Pancreas (tissue), 10 donors: ENCODE measurements at places on chromosomes 3 and 15. TPM values are rescaled to one million over a fixed set of nuclear protein-coding genes. Genes with fewer than 3 reads are reported as not detected.

The CCDC33 gene
- total RNA-seq: not detected

The SLC9C1 gene
- not detected for total RNA-seq

GRCh38 chr3:172630316-172630715, 80.6 kb downstream of the NCEH1 start:
- H3K27ac ChIP-seq: no peak overlapping the region
- no peaks in the 10 kb centered on the region for H3K36me3 ChIP-seq

DNA sequence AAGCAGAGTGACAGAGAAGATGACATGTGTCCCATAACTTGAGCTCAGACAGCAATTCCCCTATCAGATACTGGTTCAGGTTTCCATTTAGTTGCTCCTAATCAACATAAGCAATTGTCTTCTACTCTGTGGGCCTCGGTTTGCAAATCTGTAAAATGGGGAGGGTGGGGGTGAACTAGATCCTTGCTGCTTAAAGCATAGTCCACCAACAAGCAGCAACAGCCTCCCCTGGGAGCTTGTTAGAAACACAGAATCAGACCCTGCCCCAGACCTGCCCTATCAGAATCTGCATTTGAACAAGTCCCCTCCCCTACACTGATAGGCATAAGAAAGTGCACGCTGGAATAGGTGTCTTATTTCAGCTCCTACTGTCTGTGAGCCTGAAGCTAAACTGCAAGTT, 87.8 kb downstream of the CEMIP start:
- DNase-seq: no peak
- H3K27me3 ChIP-seq: no peaks in the 10 kb centered on the region
- H3K4me3 ChIP-seq: no peak overlapping the region
- no peaks in the 10 kb centered on the region for H3K4me1 ChIP-seq

DNA sequence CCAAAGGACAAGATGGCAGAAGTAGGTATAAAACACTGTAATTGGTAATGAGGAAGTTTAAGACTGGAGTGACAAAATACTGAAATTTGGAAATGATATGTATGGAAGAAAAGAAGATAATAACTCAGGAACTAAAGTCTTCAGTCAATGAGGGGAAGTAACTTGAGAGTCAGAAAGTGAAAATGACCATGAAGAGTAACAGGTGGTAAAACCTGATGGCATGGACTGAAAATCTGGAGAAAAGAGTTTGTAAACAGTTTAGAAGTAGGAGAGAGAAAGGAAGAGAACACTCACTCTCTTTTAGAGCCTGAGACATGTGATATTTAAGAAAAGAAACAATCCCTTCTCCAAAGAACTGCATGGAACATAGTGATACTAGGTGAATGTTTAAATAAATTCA, 387.9 kb downstream of the PYDC2 start:
- no peaks in the 10 kb centered on the region for H3K27me3 ChIP-seq
- H3K4me3 ChIP-seq: no peak overlapping the region
- no peak overlapping the region for H3K27ac ChIP-seq
- H3K4me1 ChIP-seq: no peaks in the 10 kb centered on the region

The SKOR1 gene
- 0.47 TPM for total RNA-seq

DNA sequence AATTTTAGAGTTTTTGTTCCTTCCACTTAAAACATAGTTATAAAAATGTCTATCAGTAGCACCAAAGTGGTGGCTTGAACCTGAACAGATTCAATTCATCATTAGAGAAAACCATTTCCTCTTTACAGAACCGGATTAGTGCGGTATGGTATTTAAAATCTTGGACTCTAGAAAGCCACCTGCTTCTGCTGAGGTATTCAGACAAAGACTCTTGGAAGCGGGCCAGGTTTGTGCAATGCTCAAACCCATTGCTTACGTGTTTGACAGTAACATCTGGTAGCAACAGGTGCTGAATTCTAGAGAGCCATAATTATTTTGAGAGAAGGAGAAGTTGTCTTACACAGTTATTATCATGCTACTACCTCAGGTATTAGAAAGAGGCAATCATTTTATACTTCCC, 290.5 kb downstream of the NAALADL2 start:
- DNase-seq: peak; percentile 46
- no peak overlapping the region for H3K4me3 ChIP-seq
- no peaks in the 10 kb centered on the region for H3K4me1 ChIP-seq
- no peaks in the 10 kb centered on the region for H3K36me3 ChIP-seq
- H3K27ac ChIP-seq: no peak overlapping the region

DNA sequence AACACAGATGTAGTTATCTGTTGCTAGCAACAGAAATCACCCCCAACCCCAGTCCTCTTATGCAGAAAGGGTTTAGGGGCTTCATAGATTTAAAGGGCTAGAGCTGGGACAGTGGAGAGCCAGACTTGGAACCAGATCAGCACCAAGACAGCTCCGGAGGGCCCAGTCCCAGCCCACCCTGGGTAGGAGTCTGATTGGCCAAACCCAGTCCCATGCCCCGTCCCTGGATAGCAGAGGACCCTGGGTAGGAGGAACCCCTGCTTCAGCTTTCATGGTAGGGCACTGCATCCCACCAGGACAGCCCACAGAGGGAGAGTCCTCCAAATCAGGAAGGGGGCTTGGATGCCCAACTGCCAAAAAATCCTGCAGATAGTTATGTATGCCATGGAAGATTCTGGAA, 103.0 kb downstream of the CORO2B start:
- no peaks in the 10 kb centered on the region for H3K27me3 ChIP-seq
- DNase-seq: no peak
- no peak overlapping the region for H3K27ac ChIP-seq
- no peaks in the 10 kb centered on the region for H3K36me3 ChIP-seq

The COL6A5 gene
- total RNA-seq: not detected

The WNT7A gene
- 0.31 TPM for total RNA-seq

DNA sequence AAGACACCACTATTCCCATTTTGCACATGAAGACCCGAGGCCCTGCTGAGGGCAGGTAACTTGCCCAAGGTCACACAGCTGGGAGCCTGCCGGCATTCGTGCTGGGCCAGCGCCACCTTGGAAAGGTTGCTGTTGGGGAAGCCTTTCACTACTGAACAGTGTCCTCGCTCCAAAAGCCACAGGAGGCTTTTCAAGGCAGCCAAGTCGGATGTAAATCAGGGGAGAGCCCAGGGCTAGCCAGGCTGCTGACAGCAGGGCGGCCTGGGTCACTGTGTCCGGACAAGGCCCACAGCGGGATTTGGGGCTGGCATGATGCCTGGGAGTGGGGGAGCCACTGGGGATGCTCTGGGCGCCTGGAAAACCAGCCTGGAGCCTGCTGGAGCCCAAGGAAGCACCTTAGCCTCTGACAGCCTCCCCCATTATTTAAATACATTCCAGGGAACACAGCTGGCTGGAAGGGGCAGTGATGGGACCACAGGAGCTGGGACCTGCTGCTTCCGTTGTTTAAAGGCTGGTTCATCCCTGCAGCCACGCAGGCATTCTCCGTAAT, 10.5 kb downstream of the SLC6A6 start:
- no peak for DNase-seq
- no peaks in the 10 kb centered on the region for H3K27me3 ChIP-seq
- H3K36me3 ChIP-seq: no peaks in the 10 kb centered on the region
- no peak overlapping the region for H3K27ac ChIP-seq
- no peak overlapping the region for H3K4me3 ChIP-seq

- H3K4me3 ChIP-seq: no peak overlapping the region
- H3K4me1 ChIP-seq: no peaks in the 10 kb centered on the region
- H3K36me3 ChIP-seq: no peaks in the 10 kb centered on the region
- H3K27me3 ChIP-seq: no peaks in the 10 kb centered on the region
Observed at GRCh38 chr3:188581792-188582191, 427.8 kb downstream of the LPP start.

GRCh38 chr3:73766599-73767381, 142.0 kb upstream of the PDZRN3 start:
- no peaks in the 10 kb centered on the region for H3K36me3 ChIP-seq
- no peak overlapping the region for H3K4me3 ChIP-seq
- no peak overlapping the region for H3K27ac ChIP-seq
- H3K4me1 ChIP-seq: no peaks in the 10 kb centered on the region

DNA sequence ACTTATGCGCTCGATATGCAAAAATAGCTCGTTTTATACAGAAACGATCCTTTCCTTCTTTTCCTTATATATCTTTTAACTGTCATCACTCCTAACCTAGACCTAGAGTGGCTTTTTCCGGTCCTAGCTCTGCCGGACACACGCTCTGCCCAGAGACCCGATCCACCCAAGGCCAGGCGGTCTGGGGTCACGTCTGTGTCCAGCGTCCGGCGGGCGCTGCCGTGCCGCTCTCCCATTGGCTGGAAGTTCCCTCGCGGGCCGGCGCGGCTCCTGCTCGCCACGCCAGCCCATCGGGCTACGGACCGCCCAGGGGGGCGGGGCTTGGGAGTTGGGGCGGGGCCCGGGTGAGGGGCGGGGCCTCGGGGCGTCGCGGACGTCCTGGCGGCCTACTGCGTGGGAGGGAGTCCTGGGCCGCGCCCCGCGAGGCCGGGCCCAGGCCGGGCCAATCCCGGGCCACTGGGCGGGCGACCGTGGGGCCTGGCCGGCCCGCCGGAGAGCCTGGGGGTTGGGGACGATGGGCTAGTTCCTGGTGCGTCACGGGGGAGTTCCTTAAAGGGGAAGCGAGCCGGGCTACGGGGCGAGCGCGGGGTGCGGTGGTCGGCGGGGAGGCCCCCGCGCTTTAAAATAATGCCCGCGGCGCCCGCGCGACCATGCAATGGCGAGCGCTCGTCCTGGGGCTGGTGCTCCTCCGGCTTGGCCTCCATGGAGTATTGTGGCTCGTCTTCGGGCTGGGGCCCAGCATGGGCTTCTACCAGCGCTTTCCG, at the start of gene EDEM1:
Gene EDEM1, plus strand, starts transcription at position 552 of the 764 bp plus-strand sequence. Its CDS starts 99 bp downstream, at position 651.
- peak within 1 kb of the TSS; percentile 93 for H3K4me3 ChIP-seq
- peak; percentile 99 for DNase-seq
- H3K27me3 ChIP-seq: no peaks in the 10 kb centered on the region
- H3K36me3 ChIP-seq: no peaks in the 10 kb centered on the region
- no peaks in the 10 kb centered on the region for H3K4me1 ChIP-seq

DNA sequence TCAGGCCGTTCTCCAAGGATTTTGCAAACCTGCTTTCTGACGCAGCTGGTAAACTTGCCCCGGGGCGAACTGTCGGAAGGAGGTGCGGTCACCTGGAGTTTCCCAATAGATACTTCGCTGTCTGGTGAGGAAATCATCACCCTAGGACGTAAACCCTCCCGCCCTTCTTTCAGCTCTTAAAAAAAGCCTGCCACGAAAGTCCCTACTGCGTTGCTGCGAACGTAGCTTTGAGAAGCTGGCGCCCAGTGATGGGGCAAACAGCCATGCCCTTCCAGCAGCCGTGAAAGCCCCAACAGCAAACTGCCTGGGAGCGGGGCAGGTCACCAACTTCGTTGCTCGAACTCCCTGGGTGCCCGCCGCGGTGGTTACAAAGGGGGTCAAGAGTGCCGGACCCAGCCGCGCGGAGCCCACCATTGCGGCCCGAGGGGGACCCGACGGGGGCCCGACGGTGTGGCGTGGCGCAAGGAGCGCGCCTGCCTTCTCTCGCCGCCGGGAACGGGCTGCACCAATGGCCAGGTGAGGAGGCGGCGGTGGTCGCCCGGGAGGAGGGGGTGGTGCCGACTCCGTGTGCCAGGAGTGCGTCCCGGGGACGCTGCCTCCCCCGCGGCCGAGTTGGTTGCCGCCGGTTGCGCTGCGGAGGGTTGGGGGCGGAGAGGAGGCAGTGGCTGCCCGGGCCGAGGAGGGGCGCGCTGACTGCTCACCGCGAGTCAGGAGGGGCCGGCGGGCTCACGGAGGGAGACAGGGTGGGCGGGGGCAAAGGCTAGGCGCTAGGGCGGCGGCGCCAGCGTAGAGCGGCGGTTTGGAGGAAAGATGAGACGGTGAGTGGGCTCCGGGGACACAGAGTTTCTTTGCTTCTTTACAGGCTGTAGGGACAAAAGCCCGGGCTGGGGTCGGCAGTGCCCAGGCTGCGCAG, at the start of gene PHLDB2:
Gene PHLDB2, plus strand, starts transcription at position 205 of the 913 bp plus-strand sequence. CDS start 24,813 bp downstream, outside the sequence.
- no peaks in the 10 kb centered on the region for H3K27me3 ChIP-seq
- H3K4me1 ChIP-seq: peaks cover 11% of the 10 kb centered on the region
- no peaks in the 10 kb centered on the region for H3K36me3 ChIP-seq
- DNase-seq: peak; percentile 42

The RASGRF1 gene
- 2.9 TPM for total RNA-seq

The ABTB1 gene
- total RNA-seq: 9.0 TPM

- H3K27ac ChIP-seq: no peak overlapping the region
- no peak overlapping the region for H3K4me3 ChIP-seq
- H3K36me3 ChIP-seq: no peaks in the 10 kb centered on the region
- no peak for DNase-seq
- no peaks in the 10 kb centered on the region for H3K27me3 ChIP-seq
Observed at GRCh38 chr15:90595763-90596155, 66.0 kb downstream of the CRTC3 start.

The KLHL6 gene
- 4.6 TPM for total RNA-seq

The MTMR10 gene
- 12.2 TPM for total RNA-seq

DNA sequence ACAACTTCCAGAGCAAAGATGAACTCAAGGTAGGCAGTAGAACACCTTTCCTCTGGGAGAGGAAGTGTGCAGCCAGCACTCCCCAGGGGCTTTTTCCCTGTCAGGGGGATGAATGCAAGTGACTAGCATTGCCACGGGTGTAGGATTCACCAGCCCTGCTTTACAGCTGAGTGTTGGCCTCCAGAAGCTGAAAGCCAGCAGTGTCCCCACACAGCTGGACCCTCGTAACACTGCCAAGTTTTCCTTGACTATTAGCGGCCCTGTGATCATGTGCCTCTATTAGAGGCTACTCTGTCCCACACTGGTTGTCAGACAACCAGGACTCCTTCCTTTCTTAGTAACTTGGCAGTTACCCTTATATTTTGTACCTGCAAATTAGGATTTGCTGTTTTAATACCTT, 104.9 kb upstream of the MANF start:
- H3K4me3 ChIP-seq: no peak overlapping the region
- H3K27me3 ChIP-seq: no peaks in the 10 kb centered on the region
- H3K4me1 ChIP-seq: no peaks in the 10 kb centered on the region
- H3K36me3 ChIP-seq: no peaks in the 10 kb centered on the region
- no peak overlapping the region for H3K27ac ChIP-seq

GRCh38 chr3:193621127-193621526, 28.1 kb downstream of the OPA1 start:
- H3K4me1 ChIP-seq: no peaks in the 10 kb centered on the region
- no peaks in the 10 kb centered on the region for H3K27me3 ChIP-seq
- H3K4me3 ChIP-seq: no peak overlapping the region
- no peak for DNase-seq

- DNase-seq: peak; percentile 28
- H3K4me1 ChIP-seq: no peaks in the 10 kb centered on the region
- no peaks in the 10 kb centered on the region for H3K27me3 ChIP-seq
- no peak overlapping the region for H3K27ac ChIP-seq
- no peak overlapping the region for H3K4me3 ChIP-seq
- no peaks in the 10 kb centered on the region for H3K36me3 ChIP-seq
Observed at GRCh38 chr15:86743283-86743903, 663.7 kb downstream of the AGBL1 start.
